NCI-H1105 (cell line): ENCODE measurements at places on chromosomes 4 and X.
A peak's percentile ranks its signal among the peaks of the same experiment; 100 is the strongest.

DNA sequence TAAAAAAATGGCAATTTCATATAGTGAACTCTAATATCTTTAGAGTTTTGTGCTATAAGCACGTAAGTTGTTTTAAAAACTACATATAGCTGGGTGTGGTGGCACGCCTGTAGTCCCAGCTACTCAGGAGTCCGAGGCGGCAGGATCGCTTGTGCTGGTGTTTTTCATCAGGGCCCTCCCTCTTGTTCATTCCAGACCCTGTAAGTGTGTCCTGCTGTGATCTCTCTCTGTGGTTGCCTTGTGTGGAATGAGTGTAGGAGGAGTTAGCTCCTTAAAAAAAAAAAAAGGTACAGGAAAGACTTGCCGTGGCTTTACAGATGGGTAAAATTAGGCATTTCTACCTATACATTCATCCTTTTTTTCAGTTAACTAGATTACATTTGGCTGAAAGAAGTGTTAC, 35.4 kb downstream of the RBBP7 start:
- no peak for DNase-seq

- no peak for DNase-seq
Observed at GRCh38 chrX:31542566-31542965, 470.7 kb upstream of the FTHL17 start.

DNA sequence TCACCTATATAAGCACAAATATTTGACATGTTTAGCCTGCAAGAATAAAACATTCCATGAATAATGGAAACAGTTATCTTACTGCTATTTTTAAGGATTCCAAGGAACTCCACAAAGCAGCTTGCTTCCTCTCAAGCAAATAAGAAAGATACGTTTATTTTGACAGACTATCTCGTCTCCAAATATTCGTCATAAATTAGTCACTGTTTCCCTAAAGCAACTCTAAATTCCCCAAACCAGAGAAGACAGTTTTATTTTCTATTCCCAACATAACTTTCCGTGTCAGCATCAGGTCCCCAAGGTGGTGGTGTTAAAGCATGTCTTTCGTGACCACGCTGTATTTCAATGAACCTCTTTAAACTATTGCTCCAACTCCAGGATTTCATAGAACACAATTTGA, 24.3 kb upstream of the DKK2 start:
- DNase-seq = no peak

DNA sequence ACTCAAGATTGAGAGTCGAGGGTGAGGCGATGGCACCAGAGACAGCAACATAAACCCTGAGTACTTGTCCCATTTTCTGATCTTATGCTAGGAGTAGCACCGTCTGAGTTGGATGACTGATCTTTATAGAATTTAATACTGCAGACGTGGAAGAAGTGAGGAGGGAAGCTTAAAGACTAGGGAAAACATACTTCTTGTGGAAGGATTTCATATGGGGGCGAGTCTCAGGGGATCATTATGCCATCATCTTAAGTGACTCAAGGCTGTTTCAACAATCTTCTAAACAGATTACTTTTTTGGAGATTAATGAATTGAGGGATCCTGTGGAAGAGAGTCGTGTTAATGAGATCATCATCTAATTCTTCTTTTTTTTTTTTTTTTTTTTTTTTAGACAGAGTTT, 17.2 kb upstream of the FAT1 start:
- no peak for DNase-seq

DNA sequence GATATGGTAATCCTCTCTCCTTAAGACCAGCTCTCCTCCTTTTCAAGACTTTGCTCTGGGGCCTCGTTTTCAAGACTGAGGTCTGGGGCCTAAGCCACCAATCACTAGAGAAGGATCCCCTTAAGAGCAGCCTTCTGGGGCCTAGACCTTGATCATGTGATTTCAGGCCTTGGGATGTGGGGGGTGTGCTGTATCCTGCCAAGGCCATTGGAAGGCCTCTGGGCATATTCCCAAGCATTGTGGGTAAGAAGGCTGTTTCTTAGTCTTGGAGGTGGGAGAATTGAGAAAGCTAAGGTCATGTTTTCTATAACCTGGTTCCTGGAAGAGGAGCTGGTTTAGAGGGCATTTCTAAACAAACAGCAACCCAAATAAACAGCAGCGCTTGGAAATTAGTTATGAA, 12.1 kb downstream of the TMEM164 start:
- no peak for DNase-seq

- no peak for DNase-seq
Observed at GRCh38 chr4:100889898-100890297, 372.1 kb upstream of the EMCN start.

GRCh38 chrX:153493085-153493484, 1.7 kb upstream of the BGN start:
- no peak for DNase-seq

DNA sequence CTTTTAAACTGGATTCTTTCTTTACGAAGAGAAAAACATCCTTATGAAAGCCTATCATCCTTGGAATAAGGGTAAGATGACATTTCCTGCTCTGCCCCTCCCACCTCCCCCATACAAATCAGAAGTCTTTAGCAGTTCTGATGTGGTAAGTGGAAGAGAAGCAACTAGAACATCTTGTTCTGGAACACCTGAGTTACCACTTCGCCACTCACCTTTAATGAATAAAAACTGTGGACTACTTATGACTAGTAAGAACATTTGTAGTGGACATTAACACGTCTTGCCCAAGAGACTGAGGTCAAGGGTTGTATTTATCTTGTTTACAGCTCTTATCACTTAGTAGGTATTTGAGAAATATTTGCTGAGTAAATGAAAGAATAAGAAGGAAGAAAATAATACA, 4.3 kb downstream of the XKRX start:
- no peak for DNase-seq

- no peak for DNase-seq
Observed at GRCh38 chr4:1238676-1239000, 10.3 kb downstream of the CTBP1 start.

- no peak for DNase-seq
Observed at GRCh38 chr4:173477016-173477415, 53.0 kb downstream of the HAND2 start.

DNA sequence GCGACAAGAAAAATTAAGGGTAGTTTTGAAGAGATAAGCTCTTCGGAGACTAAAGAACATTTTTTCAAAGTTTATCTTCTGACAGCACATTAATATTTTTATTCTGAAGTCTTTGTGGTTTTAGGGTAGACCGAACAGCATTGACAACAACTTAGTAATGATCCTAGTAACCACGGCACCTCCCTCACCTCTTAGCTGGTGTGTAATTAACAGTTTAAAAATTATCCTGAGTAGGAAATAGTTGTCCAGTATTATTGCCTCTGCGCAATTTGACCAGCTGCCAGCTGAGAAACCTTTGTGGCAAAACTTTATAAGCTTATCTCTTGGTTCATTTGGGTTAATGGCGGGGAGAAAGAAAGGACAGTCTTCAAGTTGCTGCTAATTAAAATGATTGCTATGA, 213.6 kb downstream of the CBLL2 start:
- peak; percentile 15 for DNase-seq

DNA sequence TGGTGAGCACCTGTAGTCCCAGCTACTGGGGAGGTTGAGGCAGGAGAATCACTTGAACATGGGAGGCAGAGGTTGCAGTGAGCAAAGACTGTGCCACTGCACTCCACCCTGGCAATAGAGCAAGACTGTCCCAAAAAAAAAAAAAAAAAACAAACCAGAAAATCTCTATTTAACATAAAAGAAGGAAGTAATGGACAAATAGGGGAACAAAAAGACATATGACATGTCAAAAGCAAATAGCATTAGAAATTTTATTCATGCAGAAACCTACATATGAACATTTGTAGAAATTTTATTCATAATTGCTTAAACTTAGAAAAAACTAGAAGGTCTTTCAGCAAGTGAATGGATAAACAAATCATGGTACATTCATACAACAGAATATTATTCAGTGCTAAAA, 97.1 kb upstream of the SH3RF1 start:
- DNase-seq = no peak

GRCh38 chr4:125433453-125433852, 118.7 kb downstream of the FAT4 start:
- DNase-seq = no peak

DNA sequence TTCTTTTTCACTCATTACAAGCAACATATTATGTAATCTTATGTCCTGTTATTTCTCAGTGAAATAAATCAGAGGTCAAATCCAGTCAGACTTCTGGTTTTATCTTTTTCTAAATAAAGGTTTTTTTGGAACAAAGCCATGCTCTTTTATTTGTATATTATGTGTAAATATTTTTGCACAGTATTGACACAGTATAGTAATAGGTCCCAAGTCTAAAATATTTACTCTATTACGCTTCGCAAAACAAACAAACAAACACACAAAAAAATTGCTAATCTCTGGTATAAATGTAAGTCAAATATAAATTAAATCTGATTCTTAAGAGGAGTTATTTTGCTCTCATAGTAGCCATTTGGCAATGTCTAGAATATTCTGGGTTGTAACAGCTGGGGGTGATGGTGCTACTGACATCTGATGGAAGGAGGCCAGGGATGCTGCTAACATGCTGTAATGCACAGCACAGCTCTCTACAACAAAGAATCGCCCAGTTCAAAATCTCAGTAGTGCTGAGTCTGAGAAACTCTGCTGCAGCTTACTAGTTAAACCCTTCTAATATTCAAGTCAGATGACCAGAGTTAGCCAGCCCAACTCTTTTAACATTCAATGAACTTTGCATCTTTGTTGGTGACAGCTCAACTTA, 602.1 kb downstream of the RAB28 start:
- DNase-seq = no peak

GRCh38 chrX:65532016-65532415, 2.6 kb downstream of the LAS1L start:
- no peak for DNase-seq

DNA sequence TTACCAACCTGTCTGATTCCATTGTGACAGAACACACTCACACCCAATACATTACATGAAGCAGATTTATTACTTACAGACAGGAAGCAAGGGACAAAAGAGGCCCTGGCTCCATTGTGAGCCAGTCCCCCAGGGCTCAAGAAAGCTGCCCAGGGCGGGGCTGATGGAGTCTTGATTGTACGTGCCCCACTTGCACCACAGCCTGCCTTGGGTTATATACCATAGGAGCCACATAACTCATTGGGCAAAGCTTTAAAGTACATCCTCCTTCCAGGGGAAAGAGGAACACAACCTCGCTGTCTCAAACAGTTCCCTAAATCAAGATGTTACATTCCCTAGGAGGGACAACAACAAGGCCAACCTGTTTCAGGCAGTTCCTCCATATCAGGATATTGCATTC, 3.4 kb upstream of the ZRSR2 start:
- no peak for DNase-seq

DNA sequence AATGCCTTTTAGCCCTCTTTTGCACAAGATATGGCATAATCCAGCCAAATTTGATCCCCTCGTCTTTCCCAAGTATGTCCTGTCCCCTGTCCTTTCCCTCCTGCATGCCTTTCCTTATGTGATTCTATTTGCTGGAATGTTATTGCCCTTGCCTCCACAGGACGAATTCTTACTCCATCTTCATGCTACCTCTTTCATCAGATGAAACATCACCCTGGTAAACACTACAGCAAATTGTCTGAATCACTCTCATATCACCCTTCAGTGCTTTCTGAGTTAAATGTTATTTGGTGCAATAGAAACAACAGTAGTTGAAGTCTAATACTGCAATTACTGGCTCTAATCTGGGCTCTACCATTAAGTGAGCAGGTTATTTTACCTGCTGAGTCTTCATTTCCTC, 52.2 kb upstream of the FAT1 start:
- DNase-seq = no peak

DNA sequence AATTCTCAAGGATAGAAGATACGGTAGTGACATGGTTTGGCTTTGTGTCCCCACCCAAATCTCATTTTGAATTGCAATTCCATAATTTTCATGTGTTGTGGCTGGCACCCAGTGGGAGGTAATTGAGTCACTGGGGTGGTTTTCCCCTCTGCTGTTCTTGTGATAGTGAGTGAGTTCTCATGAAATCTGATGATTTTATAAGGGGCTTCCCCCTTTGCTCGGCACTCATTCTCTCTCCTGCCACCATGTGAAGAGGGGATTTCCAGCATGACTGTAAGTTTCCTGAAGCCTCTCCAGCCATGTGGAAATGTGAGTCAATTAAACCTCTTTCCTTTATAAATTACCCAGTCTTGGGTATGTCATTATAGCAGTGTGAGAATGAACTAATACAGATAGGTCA, 8.5 kb upstream of the SPANXN4 start:
- DNase-seq = no peak

GRCh38 chr4:110361921-110362320, 114.0 kb upstream of the ENPEP start:
- no peak for DNase-seq

GRCh38 chrX:32673193-32673592, 538.2 kb downstream of the DMD start:
- DNase-seq = no peak

GRCh38 chr4:181293014-181293413, 950.2 kb upstream of the TENM3 start:
- no peak for DNase-seq

GRCh38 chrX:34768290-34768689, 111.2 kb upstream of the TMEM47 start:
- DNase-seq = no peak
